ENCODE measurements at places on chromosomes 2 and 18. TPM values are rescaled to one million over a fixed set of nuclear protein-coding genes. Genes with fewer than 3 reads are reported as not detected.

DNA sequence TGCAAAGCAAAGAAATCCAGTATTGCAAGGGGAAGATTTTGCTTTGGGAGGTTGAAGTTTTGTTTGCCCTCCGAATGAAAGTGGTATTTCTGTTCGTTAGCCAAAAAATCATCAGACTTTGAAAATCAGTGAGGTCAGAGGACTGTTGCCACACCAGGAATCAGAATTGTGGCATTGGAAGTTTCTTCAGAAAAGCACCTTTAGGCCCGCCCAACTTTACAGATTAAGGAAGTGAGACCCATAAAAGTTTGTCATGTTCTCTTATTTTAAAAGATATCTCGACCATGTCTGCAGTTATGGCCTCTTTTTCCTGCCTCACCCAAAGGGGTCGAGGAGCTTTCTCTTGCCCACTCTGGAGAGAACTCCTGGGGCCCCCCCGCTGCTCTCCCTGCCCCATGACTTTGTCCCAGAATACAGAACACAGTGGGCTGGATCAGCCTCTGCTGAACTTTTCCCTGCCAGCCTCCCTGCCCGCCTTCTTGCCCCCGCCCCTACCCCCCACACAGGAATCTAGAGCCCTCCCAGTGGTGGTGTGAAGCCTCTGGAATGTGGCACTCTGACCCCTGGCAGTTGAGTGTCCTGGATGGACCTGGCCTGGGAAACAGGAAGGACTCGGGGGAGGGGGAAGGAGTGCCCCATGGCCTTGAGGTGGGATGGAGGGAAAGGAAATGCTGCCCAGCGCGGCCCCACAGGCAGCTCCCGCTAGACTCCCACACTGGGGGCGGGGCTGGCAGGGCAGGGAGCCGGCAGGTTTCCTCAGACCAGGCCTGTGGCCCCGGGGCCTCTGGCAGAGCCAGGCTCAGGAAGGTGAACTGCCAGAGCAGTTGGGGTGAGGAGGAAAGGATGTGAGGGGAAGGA lies 25.3 kb downstream of the CRIM1 start:
- peak overlapping the region; percentile 12 for H3K27ac ChIP-seq
- peaks cover 53% of the 10 kb centered on the region for H3K4me1 ChIP-seq
- peak; percentile 58 for DNase-seq
- peaks cover 30% of the 10 kb centered on the region for H3K36me3 ChIP-seq
- H3K27me3 ChIP-seq: no peaks in the 10 kb centered on the region

DNA sequence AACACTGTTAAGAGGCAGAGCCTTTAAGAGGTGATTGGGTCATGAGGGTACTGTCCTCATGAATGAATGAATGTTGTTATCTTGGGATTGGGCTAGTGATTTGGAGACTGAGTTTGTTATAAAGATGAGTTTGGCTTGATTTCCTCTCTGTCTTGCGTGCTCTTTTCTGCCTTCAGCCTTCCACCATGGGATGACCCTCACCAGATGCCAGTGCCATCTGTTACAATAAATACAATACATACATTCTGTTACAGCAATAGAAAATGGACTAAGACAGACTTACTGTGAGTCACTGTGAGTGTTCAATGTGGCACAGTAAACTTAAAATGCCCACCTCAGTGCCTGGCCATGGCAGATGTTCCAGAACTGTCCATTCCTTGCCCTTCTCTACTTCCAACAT lies 95.0 kb upstream of the ZFP36L2 start:
- H3K27ac ChIP-seq: no peak overlapping the region
- H3K4me3 ChIP-seq: no peak overlapping the region
- DNase-seq: no peak
- no peaks in the 10 kb centered on the region for H3K27me3 ChIP-seq
- peaks cover 13% of the 10 kb centered on the region for H3K4me1 ChIP-seq
- no peaks in the 10 kb centered on the region for H3K36me3 ChIP-seq

DNA sequence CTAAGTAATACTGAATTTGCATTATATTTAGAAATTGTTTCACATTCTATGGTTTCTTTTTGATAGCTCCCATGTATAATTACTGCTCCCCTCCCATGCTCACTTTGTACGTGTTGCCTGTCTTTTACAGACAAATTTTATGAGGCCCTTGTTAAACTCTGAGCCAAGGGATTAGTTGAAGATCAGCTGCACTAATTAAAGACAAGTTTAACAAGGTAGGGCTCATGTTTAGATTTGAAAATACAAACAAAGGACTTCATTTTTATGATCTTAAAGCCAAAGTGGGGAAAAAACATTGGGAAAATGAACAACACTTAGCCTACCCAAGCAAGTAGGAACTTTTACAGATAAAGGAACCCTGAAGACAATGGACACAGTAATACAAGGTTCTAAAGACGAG lies 46.2 kb downstream of the ARHGAP28 start:
- peaks cover 47% of the 10 kb centered on the region for H3K27me3 ChIP-seq
- H3K4me3 ChIP-seq: no peak overlapping the region
- H3K36me3 ChIP-seq: no peaks in the 10 kb centered on the region
- H3K27ac ChIP-seq: no peak overlapping the region
- no peaks in the 10 kb centered on the region for H3K4me1 ChIP-seq

DNA sequence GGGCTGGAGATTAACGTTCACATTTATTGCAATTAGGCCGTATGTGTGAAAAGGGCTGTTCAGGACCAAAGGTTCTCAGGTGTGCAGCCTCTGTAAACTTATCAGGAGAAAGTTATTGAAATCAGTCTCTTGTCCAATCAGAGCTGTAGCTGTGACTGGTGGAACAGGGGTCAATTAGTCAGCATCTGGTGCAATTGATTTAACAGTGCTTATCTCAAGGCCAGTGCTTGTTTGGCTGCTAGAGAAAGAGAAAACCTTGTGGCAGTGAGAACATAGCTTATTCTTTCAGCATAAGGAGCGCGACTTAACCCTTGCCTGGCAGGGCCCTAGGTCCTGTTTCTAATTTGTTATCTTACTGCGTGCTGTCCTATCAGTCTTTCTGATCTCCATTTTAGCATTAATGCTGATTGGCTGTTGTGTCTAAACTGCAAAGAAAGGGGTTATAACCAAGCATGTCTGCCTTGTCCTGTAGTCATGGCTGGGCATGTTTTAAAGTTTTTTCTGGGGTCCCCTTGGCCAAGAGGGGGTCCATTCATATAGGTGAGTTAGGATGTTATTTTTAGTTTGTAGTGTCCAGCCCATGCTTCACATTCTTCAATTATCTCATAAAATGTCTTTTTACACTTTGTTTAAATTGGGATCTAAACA lies 66.4 kb downstream of the CYB5A start:
- no peaks in the 10 kb centered on the region for H3K36me3 ChIP-seq
- H3K4me3 ChIP-seq: peak overlapping the region; percentile 32
- peak overlapping the region; percentile 70 for H3K27ac ChIP-seq

DNA sequence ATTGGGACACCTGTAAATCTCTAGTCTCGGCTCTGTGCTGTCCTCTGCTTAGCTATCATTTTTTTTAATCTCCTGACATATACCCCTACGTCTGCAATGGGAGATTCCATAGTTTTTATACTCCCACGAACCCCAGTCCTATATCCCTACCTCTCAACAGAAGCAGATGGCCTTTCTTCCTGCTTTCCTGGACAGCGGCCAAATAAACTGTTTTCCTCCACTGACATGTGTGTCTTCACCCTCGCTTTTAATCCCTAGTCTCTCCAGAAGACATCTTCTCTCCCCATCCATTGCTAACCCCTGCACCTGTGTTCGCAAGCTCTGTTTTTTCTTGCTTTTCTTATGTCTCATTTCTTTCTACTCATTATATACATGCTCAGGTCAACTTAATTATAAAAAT lies 395.4 kb downstream of the EPHA4 start:
- H3K27ac ChIP-seq: no peak overlapping the region
- no peak overlapping the region for H3K4me3 ChIP-seq
- H3K4me1 ChIP-seq: no peaks in the 10 kb centered on the region

GRCh38 chr2:128215897-128216642 lies 102.6 kb downstream of the HS6ST1 start:
- H3K27ac ChIP-seq: no peak overlapping the region
- H3K4me3 ChIP-seq: no peak overlapping the region
- H3K36me3 ChIP-seq: no peaks in the 10 kb centered on the region
- peaks cover 32% of the 10 kb centered on the region for H3K27me3 ChIP-seq

- peaks cover 17% of the 10 kb centered on the region for H3K36me3 ChIP-seq
- peak; percentile 92 for DNase-seq
- H3K27ac ChIP-seq: no peak within 1 kb of the TSS
- peak within 1 kb of the TSS; percentile 58 for H3K4me3 ChIP-seq
- no peaks in the 10 kb centered on the region for H3K27me3 ChIP-seq
Measured at GRCh38 chr2:202265467-202266277, at the start of gene NOP58. Gene NOP58 (plus strand): TSS chr2:202265763. CDS start chr2:202265942, 179 bp downstream.

- H3K4me3 ChIP-seq: peak overlapping the region; percentile 84
- H3K36me3 ChIP-seq: peaks cover 88% of the 10 kb centered on the region
- no peak for DNase-seq
- H3K27me3 ChIP-seq: no peaks in the 10 kb centered on the region
- peaks cover 64% of the 10 kb centered on the region for H3K4me1 ChIP-seq
Measured at GRCh38 chr2:105394951-105395611, 3.8 kb downstream of the FHL2 start.

Gene UGT1A8
- not detected for total RNA-seq

DNA sequence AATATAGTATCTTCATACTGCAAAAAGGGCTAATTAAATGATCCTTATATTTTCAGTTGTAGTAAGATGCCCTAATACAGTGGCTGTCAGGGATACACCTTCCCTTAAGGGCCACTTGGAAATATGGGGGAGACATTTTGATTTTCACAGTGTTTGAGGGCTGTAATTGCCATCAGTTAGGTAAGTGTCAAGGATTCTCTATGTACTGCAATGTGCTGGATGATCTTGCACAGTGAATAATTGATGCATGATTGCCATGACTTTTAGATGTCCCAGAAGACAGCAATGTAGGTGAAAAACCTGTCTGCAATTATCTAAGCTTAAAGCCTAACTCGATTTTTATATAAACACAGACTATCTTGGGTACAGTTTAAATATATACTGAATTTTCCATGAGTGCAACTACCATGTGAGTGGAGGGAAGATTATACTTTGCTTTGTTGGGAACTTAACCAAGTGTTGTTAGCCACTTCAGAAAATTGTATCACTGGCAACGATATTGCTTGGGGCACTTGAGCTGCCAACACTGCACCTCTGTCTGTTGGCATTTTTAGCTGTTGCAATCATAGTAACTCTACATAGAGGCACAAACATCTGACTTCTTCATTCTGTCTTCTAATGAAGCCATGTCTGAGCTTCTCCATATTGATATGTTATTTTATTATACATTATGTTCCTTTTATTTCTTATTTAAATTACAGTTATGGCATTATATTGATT lies 45.2 kb downstream of the MAIP1 start:
- H3K4me3 ChIP-seq: no peak overlapping the region
- H3K27me3 ChIP-seq: no peaks in the 10 kb centered on the region
- H3K27ac ChIP-seq: no peak overlapping the region
- H3K4me1 ChIP-seq: peaks cover 20% of the 10 kb centered on the region
- H3K36me3 ChIP-seq: no peaks in the 10 kb centered on the region

GRCh38 chr2:227025510-227025909 lies 138.5 kb downstream of the COL4A4 start:
- H3K27me3 ChIP-seq: no peaks in the 10 kb centered on the region
- H3K4me1 ChIP-seq: no peaks in the 10 kb centered on the region
- H3K4me3 ChIP-seq: no peak overlapping the region
- DNase-seq: no peak
- no peak overlapping the region for H3K27ac ChIP-seq

Gene DPP4
- 27.6 TPM for total RNA-seq

DNA sequence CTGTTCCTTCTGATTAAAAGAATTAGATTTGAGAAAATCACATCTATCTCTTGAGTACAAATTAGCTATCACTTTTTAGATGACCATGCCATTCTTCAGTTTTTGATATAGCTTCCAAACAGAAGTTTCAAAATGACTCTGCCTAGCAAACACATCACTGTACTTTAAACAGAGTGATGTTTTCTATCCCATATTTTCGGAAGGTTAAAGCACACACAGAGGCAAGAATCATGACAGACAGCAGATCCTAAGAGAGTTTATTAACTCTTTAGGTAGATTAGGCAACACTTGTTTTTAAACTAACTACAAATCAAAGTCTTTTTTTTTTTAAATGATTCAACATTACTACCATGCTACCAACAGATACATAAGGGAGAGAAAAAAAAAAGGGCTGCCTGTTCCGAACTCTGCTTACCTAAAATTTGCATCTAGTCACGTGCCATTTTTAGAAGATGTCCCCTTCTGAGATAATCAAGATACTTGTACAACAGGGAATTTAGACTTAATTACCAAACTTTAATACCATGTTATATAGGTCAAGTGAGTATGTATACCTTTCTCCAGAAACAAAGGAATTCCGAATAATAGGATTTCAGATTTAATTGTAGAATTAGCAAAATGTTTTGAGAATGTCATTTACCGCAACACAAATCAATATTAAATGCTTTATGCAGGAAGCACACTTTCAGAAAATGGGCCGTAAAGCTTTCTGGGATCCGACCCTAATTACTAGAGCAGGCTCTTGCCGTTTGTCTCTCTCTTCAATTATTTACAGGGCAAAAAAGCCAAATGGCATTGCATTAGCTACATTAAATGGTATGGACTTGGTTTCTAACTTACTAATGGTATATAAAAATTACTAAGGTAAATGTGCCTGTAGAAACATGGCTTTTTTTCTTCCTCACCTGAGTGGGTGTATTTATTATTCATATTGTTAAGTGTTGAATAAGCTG lies 2.6 kb downstream of the RBMS1 start:
- peak overlapping the region; percentile 98 for H3K4me3 ChIP-seq
- H3K27ac ChIP-seq: no peak overlapping the region
- H3K4me1 ChIP-seq: peaks cover 8% of the 10 kb centered on the region
- DNase-seq: no peak

DNA sequence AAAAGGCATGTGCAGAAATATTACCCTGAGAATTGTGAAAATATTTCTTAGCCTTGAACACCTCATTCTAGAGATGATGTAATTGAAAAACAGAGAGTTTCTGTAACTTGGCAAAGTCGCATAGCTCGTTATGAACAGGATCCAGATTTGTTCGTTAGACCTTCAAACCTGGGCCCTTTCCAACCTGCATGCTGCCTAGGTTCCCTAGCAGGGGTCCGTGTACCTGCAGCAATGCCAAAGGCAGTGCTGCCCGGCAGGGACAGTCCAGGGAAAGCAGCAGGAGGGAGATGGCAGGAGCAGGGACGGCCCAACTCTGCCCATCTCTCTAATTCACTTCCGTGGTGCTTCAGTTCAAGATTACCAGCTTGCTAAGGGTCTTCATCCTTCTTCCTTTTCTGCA lies 12.0 kb downstream of the PIEZO2 start:
- no peaks in the 10 kb centered on the region for H3K4me1 ChIP-seq
- no peak overlapping the region for H3K27ac ChIP-seq
- no peak overlapping the region for H3K4me3 ChIP-seq
- no peak for DNase-seq

Gene CFC1
- total RNA-seq: not detected

- no peaks in the 10 kb centered on the region for H3K4me1 ChIP-seq
- no peak overlapping the region for H3K4me3 ChIP-seq
- no peaks in the 10 kb centered on the region for H3K36me3 ChIP-seq
Measured at GRCh38 chr2:198587240-198587639, 782.8 kb downstream of the PLCL1 start.

GRCh38 chr2:1936427-1936980 lies 192.2 kb upstream of the PXDN start:
- no peak overlapping the region for H3K27ac ChIP-seq
- H3K36me3 ChIP-seq: no peaks in the 10 kb centered on the region
- no peaks in the 10 kb centered on the region for H3K4me1 ChIP-seq
- H3K4me3 ChIP-seq: no peak overlapping the region
- DNase-seq: no peak

All from Calu3 (cell line).